A549 treated with GW870086 at 1 μM for 4 hours (cell line): ENCODE measurements at places on chromosomes 12 and 14. TPM values are rescaled to one million over a fixed set of nuclear protein-coding genes. Genes with fewer than 3 reads are reported as not detected.

NFE2 gene
- total RNA-seq = 0.10 TPM in 1 of 5 replicates, not detected in the others

GALNT8 gene
- total RNA-seq = not detected in 5 replicates

KRT7 gene
- total RNA-seq = 4,163 to 5,096 TPM (median 4,633 TPM) in 5 replicates

EML5 gene
- 0.38 to 0.59 TPM (median 0.53 TPM) in 5 replicates for total RNA-seq

REP15 gene
- 0.26 to 0.63 TPM (median 0.42 TPM) in 4 of 5 replicates, not detected in the other for total RNA-seq

KRT6A gene
- total RNA-seq = 5.6 to 6.8 TPM (median 6.6 TPM) in 5 replicates

RTN1 gene
- 0.09 TPM in 1 of 5 replicates, not detected in the others for total RNA-seq

PTPRQ gene
- total RNA-seq = 0.01 to 0.02 TPM in 2 of 5 replicates, not detected in the others

ARHGEF40 gene
- total RNA-seq = 7.8 to 13.1 TPM (median 9.5 TPM) in 5 replicates

GRIN2B gene
- total RNA-seq = 2.8 to 5.6 TPM (median 4.6 TPM) in 5 replicates

PMCH gene
- not detected in 5 replicates for total RNA-seq
